Endothelial cell of umbilical vein (primary cell): ENCODE measurements at places on chromosomes 5 and 9.

GRCh38 chr5:103263054-103263453 lies 4.5 kb downstream of the MACIR start:
- no peak for DNase-seq

GRCh38 chr9:117917873-117918272 lies 213.7 kb downstream of the TLR4 start:
- DNase-seq, result no peak

GRCh38 chr9:134247918-134248631 lies 78.2 kb upstream of the RXRA start:
- DNase-seq, result no peak

- DNase-seq, result peak; percentile 15
Measured at GRCh38 chr9:36192196-36192595, 1.5 kb downstream of the CLTA start.

DNA sequence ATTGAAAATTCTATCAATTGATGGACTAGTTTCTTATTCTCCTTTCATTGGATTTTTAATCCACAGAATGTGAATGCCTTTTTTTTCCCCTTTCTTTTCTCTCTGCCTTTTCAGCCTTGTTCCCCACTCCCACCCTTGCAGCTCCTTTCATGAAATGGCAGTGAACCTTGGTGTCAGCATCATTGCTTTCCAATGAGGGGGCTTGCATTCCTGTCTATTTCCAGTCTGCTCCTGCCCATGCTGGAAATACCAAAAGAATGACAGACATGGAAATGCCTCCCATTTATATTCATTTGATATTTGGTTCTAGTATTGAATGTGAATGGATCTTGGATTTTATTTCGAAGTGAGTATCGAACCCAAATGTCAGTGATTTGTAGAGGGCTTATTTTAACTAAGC lies 162.7 kb upstream of the SGCD start:
- DNase-seq, result no peak

DNA sequence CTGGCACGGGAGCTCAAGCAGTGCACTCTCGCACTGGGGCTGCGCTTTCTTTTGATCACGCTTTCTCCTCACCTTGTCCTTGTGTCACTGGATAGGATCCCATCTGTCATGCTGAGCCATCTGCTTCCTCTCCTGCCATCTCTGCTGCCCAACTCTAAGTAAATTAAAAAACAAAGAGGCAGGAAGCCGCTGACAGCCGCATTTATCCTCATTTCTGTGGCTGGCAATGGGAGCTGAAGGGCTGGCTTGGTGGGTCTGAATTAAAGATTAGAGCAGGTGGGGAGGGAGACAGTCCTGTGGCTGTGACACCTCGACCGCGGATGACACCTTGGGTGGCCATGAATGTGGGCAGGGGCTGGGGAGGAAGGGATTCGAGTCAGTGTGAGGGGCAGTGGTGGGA lies 159.2 kb upstream of the ALDH1B1 start:
- no peak for DNase-seq

GRCh38 chr5:5387777-5388176 lies 34.7 kb upstream of the ICE1 start:
- no peak for DNase-seq

DNA sequence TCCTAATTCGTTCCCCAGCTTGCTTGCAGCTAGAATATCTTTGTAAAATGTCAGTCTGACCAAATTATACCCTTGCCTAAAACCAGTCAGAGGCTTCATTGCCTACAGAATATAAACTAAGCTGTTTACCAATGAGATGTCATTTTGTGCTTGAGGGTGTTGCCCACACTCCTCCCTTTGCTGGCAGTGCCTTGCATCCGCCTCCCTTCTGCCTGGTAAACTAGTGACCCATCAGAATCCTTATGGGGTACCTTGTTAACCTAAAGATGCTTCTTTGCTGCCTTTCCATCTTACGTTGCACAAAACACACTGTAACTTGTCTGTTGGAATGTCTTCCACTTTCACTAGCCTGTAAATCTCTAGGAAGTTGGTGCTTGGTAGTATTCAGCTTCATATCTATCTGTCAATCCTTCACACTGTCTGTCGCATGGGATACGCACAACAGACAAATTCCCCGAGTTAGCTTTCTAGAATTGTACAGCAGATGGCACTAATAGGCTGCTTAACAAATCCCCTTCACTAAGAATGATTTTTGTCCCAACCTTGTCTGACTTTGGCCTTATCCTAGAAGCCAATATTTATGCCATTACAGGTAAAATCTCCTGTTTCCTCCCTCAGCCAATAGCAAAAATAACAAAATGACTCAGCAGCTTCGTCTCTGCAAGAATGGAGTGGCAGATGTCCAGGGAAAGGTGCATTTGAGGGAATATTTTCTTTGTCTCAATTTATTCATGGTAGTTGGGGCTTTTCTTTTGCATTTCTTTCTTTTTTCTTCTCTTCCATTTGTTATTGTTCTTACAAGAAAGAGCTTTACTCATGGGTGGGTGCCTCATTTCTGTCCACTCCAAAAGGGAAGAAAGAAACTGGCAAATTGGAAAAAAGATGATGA lies 3.0 kb downstream of the NUDT2 start:
- DNase-seq, result peak; percentile 67

GRCh38 chr9:80552931-80553330 lies 981.2 kb downstream of the TLE4 start:
- DNase-seq, result no peak

- peak; percentile 43 for DNase-seq
Measured at GRCh38 chr9:7234144-7234543, 476.4 kb downstream of the KDM4C start.

GRCh38 chr5:117954331-117954730 lies 1034.0 kb downstream of the DTWD2 start:
- no peak for DNase-seq

DNA sequence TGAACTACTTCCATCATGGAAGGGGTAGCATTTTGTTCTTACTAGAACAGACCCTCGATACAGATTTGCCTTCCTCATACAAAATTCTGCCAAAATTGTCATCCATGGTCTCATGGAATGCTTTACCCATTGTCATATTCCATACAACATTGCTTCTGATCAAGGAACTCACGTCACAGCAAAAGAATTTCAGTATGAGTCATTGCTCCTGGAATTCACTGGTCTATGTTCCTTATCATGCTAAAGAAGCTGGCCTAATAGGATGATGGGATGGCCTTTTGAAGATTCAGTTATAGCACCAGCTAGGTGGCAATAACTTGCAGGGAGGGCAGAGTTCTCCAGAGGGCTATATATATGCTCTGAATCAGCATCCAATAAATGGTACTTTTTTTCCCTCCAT lies 18.2 kb upstream of the FNIP1 start:
- peak; percentile 81 for DNase-seq

DNA sequence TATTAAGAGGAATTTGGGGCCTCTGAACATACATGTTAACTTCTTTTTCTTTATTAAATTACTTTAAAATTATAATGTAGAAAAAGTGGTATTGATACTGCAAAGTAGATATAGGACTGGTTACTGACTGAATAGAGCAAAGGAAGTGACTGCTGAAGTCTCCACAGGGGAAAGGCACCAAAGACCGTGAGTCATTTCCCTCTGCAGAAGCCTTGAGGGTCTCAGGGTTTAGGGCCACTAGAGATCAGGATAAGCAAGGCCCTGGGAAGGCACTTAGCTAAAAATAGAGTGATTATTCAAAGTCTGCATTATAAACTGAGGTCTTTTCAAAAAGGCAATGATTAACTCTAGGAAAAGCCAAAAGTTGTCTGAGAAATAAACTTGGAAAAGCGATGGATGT lies 44.7 kb upstream of the ITGA1 start:
- DNase-seq, result peak; percentile 77

GRCh38 chr5:98248949-98249348 lies 524.5 kb upstream of the RGMB start:
- no peak for DNase-seq

GRCh38 chr5:62521319-62521718 lies 57.3 kb upstream of the LRRC70 start:
- DNase-seq, result no peak

- no peak for DNase-seq
Measured at GRCh38 chr5:165375201-165375600, 1869.8 kb downstream of the MAT2B start.

DNA sequence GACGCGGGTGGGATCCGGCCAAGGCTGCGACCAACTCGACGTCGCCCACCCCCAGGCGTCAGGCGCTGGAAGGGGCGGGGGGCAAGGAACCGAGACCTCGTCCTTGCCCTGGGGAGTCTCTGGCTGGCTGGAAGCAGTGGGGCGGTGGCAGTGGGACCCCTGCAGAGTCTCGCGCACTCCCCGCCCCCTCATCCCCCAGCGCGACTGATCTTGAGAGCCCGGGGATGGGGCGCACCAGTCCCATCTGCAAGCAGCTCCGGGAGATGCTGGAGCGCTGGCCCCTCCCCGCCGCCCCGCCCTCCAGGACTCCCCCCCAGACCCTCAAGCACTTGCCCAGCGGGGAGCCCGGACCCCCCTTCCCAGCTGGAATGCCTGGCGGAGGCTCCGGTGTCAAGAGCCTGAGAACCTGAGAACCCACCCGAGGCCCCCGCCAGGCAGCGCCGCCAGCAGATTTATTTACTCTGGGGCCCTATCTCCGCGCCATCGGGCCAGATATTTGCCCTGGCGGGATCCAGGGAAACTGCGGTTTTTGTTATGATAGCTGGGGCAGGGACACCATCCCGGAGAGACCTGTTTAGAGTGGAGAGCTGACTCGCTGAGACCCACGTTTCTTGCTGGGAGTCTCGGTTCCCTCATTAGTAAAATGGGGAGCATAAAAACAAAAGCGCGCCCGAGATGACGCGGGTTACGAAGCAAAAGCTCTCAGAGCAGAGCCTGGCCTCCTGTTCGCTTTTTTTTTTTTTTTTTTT lies 1.2 kb downstream of the PRRT1B start:
- peak; percentile 15 for DNase-seq

GRCh38 chr5:132928062-132928407 lies 35.4 kb downstream of the AFF4 start:
- no peak for DNase-seq

DNA sequence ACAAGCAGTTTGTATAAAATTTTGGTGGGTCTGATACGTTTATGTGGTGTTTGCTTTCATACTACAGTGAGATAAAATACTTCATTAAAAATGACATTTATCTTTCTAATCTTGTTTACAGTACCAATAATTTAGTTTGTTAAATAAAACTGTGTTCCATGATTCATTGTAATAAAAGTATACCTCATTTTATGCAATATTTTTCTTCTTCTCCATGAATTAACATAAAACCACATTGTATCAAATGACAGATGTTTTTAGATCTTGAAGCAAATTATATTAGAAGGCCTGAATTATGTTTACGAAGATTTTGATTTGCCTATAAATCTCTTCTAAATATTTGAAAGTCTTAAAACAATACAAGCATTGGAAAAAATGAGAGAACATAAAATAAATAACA lies 1443.0 kb upstream of the CDH6 start:
- no peak for DNase-seq

DNA sequence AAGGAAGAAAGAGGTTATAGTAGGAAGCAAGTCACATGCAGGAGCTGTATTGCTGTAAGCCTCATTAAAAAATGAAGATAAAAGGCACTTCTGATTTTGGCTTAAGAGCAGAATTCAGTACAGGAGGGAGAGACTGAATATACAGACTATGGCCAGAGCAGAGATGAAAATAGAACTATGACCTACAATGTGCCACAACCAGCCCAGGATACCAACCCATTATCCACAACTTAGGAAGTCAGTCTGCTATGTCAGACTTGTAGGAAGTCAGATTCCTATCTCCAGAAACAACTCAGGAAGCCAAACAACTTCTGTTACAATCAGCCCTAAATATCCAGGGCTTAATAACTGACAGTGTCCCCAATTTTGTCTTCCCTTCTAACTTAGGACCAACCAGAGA lies 156.2 kb upstream of the ANKH start:
- DNase-seq, result no peak
